ENCODE measurements at places on chromosomes 1 and 21. TPM values are rescaled to one million over a fixed set of nuclear protein-coding genes. Genes with fewer than 3 reads are reported as not detected.
A peak's percentile ranks its signal among the peaks of the same experiment; 100 is the strongest.

GRCh38 chr1:243672539-243673074 lies 177.4 kb downstream of the AKT3 start:
- DNase-seq = no peak

- no peak for DNase-seq
Observed at GRCh38 chr1:56329970-56330369, 249.4 kb downstream of the PLPP3 start.

DNA sequence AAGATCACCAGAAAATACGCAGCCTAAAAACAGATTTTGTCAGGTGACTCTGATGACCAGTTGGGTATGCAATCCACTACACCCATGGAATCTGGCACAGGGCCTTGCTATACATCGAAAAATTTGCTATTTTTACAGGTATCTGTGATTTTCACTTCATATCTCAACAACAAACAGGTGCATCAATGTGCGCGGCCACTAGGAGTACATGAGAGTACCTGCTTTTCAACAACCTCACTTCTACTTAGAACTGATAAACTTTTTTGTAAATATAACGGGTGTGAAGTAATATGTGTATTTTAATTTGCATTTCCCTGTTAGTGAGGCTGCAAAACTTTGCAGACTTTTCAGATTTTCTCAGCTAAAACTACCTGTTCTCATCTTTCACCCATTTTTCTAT lies 80.8 kb downstream of the SLC45A1 start:
- DNase-seq = no peak

- no peak for DNase-seq
Observed at GRCh38 chr1:195894411-195894810, 713.8 kb downstream of the KCNT2 start.

- DNase-seq = peak; percentile 63
Observed at GRCh38 chr21:38925923-38926322, 120.2 kb downstream of the ETS2 start.

DNA sequence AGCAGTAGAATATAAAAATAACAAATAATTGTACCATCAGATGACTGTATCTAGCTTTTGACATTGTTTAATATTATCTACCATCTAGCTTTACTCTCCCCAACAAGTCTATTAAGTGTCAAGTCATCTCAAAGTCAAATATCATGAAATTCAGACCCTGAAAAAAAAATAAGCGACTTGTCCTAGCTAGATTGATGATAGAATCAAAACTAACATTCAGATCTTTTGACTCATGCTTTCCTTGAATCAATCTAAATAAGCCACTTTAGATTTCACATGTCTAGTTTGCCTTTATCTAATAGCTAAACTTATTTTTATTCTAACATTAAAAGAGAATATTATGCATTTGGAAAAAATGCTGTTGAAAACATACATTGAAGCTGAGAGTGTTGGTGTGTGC lies 35.4 kb downstream of the CRB1 start:
- no peak for DNase-seq

DNA sequence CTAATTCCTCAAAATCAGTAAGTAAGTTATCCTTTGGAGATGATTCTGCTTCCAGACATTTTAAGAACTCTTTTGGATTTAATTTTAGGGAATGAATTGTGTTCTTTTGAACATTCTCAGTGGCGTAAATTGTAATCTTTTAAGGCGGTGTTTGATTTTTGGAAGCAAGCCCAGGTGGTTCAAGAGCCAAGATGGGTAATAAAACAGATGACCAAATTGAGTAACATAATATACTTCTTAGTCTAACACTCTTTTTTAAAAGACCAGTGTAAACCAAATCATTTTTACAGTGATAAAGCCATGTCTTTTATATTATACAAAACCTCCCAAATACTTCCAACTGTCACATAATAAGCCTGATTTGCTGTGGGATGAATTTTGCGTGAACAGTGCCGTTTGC lies 133.8 kb downstream of the LRRC40 start:
- no peak for DNase-seq

DNA sequence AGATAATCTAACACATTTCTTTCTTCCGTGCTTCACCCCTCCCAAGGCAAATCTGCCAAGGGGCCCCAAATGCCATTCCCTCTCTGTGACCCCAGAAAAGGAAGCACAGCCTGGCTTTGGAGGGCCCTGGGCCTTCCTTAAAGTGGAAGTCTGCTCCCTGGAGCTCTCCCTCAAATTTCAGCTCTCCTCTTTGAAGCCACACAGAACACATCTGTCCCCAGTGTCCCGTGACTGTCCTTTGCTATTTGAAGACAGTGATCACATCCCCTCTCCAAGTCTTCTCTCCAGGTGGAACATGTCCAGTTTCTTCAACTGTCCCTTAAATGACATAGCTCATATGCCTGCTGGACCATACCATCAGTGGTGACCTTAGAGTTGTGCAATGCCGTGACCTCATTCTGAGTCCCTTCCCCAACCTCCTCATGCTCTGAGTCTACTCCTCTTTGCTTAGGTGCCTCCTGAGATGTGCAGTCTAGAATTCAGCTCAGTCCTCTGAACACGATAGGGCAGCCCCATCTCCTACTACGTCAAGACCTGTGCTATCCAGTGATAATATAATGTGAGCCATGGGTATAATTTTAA lies 18.4 kb upstream of the FOXO6 start:
- no peak for DNase-seq

GRCh38 chr1:229884765-229885164 lies 182.3 kb upstream of the GALNT2 start:
- DNase-seq = no peak

- DNase-seq = no peak
Observed at GRCh38 chr21:43005635-43006034, 31.3 kb downstream of the PKNOX1 start.

DNA sequence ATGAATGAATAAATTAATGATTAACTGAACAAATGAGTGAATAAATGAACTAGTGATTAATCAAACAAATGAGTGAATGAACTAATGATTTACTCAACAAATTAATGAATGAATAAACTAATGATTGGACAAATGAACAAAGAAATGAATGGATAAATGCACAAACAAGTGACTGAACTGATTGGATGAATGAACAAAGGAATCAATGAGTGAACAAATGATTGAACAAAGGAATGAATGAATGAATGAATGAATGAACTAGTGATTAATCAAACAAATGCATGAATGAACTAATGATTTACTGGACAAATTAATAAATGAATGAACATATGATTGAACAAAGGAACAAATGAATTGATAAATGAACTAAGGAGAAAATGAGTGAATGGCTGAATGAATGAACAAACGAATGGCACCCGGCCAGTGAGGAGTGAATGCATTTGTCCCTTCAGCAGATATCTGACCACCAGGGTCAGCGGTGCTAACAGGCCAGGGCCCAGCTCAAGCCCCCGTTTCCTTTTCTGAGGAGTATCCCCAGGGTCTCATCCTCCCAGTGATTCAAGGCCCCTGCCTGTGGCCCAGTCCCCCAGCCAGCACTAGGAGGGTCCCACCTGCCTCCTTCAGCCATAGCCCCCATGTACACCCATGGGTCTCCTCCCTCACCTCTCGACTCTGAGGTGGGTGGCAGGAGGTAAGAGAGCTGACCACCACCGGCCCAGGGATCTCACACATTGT lies 49.9 kb downstream of the WNT9A start:
- no peak for DNase-seq

- no peak for DNase-seq
Observed at GRCh38 chr1:53121319-53122172, 20.9 kb downstream of the SLC1A7 start.

DNA sequence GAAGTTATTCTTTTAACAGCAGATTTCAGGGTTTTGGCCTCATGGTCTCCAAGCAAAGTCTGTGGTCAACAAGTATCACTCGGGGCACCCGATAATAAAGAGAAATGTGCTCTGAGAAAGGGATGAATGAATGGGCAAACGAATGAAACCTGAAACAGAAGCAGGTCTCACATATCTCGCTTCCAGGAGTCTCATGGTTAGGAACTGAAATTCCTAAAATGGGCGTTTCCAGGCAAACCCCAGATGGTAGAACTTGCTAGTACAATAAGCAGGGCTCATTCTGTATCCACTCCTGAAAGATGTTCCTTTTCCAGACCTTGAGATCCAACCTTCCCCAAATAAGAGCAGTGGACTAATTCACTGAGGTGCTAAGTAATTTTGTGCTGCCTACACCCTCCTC lies 87.2 kb downstream of the LAMC2 start:
- DNase-seq = no peak

DNA sequence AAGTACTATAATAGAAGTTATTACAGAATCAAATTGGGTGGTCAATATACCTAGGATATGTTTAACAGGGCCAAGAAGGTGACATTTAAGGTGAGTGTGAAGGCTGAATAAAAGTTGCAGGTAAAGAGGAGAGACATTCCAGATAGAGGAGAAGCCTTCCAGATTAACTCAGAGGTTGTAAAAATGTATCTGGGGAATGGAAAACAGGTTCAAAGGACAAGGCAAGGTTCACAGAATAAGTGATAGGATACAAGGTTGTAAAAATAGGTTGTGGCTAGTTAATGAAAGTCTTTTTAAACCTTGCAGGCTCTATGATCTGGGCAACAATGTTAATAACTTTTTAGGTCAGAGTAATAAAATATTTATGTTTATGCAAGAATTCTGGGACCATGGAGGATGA lies 40.2 kb downstream of the FUBP1 start:
- DNase-seq = no peak

GRCh38 chr1:21188235-21188634 lies 11.5 kb upstream of the EIF4G3 start:
- DNase-seq = no peak

DNA sequence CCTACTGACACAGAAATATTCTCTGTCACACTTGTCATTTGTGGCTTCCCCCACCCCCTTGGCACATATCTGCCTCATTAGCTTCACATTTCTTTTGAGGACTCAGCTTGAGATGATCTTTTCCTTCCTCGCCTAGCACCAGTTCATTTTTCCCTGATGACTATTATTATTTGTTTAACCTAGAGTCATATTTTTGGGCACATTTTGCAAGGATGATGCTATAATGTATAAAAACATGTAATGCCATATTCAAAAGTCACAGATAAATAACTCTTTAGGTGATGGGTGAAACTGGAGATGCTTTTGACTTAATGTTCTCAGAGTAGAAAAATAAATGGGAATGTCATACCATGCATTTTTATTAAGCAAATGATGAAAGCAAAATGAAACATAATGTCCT lies 202.7 kb downstream of the BACH1 start:
- no peak for DNase-seq

DNA sequence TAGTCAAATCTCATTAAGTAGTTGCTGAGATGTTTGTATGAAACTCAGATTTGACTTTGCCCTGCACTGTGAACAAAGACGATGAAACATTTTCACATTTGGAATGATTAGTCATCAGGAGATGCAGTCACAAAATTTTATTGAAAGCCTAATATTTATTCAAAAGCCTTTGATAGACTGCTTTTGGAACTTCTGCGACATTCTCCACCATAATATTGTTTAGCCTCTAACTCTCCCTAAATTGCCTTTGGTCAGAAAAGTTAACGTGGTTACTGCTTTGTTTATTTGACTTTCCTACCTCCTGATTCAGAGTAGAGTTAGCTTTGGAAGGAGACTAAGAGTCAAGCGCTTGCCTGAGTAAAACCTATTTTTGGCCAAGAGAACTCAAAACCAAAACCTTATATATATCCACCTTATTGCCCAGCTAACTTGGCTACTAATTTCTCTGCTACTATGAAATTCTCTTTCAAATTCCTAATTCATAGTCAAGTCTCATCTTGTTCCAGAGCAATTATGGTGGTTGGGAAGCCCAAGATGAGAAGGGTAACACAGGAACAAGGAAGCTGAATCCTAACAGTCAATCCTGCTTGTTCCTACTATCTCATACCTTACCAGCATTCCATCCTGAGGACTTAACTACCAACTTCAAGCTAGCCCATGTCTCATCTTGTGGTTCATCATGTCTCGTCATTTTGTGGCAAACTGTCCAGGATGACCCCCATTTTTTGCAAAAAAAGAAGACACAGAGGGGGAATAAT lies 429.6 kb downstream of the USP25 start:
- no peak for DNase-seq

- no peak for DNase-seq
Observed at GRCh38 chr1:234969011-234969441, 159.6 kb downstream of the TOMM20 start.

- peak; percentile 28 for DNase-seq
Observed at GRCh38 chr1:108034396-108034795, 69.4 kb upstream of the VAV3 start.

GRCh38 chr1:109243221-109243620 lies 6.1 kb upstream of the CELSR2 start:
- DNase-seq = no peak

- no peak for DNase-seq
Observed at GRCh38 chr1:161987872-161988271, 35.8 kb downstream of the OLFML2B start.

GRCh38 chr1:42904434-42904833 lies 54.2 kb downstream of the SLC2A1 start:
- DNase-seq = no peak

DNA sequence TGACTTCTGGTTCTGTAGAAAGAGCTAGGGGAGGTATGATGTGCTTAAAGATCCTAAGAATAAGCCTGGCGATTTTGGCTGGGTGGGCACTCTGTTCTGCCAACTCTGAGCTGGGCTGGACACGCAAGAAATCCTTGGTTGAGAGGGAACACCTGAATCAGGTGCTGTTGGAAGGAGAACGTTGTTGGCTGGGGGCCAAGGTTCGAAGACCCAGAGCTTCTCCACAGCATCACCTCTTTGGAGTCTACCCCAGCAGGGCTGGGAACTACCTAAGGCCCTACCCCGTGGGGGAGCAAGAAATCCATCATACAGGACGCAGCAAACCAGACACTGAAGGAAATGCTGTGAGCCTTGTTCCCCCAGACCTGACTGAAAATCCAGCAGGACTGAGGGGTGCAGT lies 93.3 kb downstream of the PAPPA2 start:
- no peak for DNase-seq

DNA sequence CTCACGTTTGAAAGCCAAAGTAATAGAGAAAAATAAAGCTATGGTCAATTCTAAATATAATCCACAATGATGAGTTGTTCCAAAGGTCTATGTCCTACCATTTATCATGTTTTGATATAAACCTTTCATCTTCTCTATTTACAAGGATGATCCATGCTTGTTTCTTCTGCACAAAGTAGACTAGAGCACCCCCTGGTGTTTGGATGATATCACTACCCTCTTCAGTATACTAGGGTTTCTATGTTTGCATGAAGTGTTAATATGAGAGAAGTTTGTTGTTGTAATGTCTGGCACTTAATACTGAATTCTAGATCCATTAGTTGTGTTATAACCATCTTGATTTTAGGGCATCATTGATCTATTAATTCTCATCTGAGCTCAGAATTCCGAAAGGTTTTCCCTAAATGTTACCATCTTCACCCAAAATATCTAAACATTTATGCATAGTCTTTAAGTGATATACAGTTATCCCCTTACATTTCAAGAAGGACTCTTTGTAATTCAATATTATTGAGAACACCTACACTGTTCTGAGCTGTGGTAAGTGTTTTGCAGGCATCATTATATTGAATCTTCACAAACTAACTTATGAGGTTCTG lies 21.1 kb downstream of the CLDN8 start:
- no peak for DNase-seq

The CLCNKA gene
- 0.41 TPM for total RNA-seq

The FNDC10 gene
- total RNA-seq = 3.5 TPM

The NCAM2 gene
- total RNA-seq = 21.9 TPM

The FPGT gene
- total RNA-seq = 10.9 TPM

The CYP4A22 gene
- total RNA-seq = not detected

The ZNF648 gene
- total RNA-seq = not detected

The EDARADD gene
- 12.8 TPM for total RNA-seq

The MPL gene
- total RNA-seq = not detected
